ENCODE measurements at places on chromosomes 5 and 9.

GRCh38 chr9:34993502-34994259, 4.1 kb downstream of the DNAJB5 start:
- no peak for DNase-seq

GRCh38 chr5:41636605-41637004, 126.2 kb upstream of the PLCXD3 start:
- DNase-seq = no peak

- DNase-seq = no peak
Measured at GRCh38 chr9:88998503-88998902, 7.2 kb downstream of the S1PR3 start.

DNA sequence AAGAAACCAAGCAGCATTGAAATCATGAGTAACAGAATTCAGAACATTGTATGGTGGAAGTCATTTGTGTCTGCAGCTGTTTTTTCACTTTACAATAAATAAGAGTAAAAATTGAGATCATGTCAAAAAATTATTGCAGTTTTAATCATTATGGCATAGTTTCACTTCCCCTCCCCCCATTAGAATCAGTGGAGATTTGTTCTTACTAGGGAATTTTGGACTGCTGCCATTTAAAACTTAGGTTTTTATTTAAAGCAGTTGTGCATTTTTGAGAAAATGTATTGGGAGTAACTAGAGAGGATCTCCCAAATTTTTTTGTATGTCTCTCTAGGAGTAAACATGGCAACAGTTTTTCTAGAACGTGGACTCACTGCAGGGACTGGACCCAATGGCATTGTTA, 20.4 kb downstream of the GTF3C4 start:
- DNase-seq = no peak

- DNase-seq = no peak
Measured at GRCh38 chr5:45440466-45440865, 255.7 kb downstream of the HCN1 start.

DNA sequence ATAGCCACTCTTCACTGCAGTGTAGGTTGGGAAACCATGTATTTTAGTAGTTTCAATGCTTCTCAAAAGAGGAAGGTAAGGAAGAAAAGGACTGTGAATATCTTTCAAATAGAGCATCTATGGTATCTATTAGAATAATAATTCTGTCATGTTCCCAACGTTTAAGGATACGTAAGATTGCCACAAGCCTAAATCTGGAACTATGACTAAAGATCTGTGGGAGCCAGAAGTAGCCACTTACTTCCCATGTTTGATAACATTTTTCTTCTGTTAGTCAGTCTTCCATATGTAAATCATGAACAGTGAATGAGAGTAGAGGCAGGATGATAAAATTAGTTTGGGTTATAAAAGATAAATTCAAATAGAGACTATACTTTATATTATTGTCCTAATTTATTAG, 16.3 kb upstream of the MROH2B start:
- no peak for DNase-seq

- no peak for DNase-seq
Measured at GRCh38 chr5:176817841-176818377, 7.5 kb downstream of the UNC5A start.

- DNase-seq = no peak
Measured at GRCh38 chr5:157431544-157432200, 28.3 kb upstream of the NIPAL4 start.

GRCh38 chr5:142314109-142314508, 10.7 kb downstream of the SPRY4 start:
- DNase-seq = no peak

- DNase-seq = no peak
Measured at GRCh38 chr5:73152411-73153388, 20.3 kb upstream of the TMEM174 start.

GRCh38 chr5:128225245-128226030, 141.9 kb downstream of the SLC12A2 start:
- DNase-seq = no peak

DNA sequence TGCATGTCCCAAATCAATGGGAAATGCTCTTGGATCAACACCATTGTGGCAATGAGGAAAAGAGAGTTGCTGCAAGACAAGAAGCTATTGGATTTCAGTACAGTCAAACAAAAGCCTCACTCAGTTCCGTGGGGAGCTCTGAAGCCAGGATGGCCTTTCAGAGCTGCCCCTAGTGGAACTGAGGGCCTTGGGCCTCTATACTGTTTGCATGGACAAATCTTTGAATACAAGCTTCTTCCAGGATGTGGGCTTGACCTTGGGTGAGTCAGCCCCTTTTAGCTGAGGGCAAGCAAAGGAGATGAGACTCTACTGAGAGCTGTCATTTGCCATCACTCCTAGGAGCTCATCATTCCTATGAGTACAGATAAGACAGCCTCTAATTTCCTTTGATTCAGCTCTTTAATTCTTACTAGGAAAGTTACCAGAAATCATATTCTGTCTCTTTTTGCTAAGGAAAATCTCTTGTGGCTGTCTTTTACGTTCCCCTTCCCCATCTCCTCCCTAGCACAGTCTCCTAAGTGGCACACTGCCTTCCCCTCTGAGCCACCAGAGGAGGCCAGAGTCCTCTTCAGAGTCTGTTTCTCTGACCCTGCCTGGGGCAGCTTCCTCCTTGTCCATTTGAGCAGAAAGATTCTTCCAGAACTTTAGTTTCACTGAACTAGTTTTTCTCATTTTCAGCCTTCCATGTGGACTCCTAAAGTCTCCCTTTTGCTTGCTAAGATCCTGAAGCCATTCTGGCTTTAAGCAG, 168.8 kb upstream of the POC5 start:
- no peak for DNase-seq

GRCh38 chr9:110303133-110303532, 34.5 kb downstream of the TXNDC8 start:
- DNase-seq = no peak

DNA sequence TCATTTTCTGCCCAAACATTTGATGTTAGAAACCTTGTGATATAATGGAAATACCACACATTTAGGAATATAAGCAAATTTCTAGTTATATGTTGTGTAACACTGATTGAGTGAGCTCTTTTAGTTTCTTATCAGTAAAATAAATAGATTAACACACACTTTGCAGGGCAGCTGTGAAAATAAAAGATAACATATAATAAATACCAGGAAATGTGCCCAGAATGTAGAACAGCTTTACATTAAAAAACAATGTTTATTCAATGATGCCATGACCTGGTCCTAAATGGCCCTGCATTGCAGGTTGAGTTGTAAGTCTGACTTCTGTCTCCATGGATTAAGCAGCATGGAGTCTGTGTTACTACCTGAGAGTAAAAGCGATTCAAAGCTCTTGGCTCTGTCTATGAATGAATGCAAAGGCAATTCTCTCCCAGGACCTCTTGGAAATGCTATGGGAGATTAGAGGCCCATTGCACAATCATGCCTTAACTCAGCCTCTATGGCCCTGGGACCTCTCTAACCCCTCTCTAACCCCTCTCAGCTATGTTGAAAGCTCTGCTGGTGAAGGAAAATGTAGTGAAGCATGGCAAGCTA, 296.0 kb upstream of the ACTBL2 start:
- no peak for DNase-seq

- DNase-seq = no peak
Measured at GRCh38 chr9:12463641-12464040, 229.5 kb upstream of the TYRP1 start.

DNA sequence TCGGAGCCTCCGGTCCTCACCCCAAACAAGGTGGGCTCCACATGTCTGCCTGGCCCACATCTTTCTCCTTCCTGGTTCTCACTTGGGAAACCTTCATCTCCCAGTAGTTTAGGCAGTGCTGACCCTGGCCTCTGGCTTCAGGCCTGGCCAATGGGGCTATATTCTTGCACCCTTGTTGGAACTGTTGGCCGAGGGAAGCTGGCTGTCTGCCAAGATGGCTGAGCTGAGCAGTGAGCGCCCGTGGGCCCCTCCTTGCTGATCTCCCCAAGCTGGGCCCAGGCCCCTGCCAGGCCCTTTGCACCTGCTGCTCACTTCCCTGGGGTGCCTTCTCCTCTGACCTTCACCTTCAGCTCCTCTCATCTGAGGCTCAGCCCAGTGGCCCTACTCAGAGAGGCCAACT, 31.3 kb downstream of the TSPAN17 start:
- DNase-seq = no peak

GRCh38 chr9:114235033-114235661, 79.8 kb downstream of the COL27A1 start:
- no peak for DNase-seq

GRCh38 chr9:25366906-25367305, 311.3 kb downstream of the TUSC1 start:
- DNase-seq = no peak

DNA sequence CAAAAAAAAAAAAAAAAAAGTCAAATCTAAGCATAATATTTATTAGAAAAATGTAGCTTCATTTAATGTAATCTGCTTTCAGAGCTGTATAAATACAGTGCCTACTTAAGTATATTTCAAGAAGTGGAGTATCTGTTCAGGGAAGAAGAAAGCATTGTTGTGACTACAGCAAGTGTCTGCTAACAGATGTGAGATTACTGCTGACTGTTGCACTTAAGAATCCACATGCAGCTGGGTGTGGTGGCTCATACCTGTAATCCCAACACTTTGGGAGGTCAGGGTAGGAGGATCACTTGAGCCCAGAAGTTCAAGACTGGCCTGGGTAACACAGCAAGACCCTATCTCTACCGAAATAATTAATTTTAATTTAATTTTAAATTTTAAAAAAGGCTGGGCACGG, 19.0 kb downstream of the KDM3B start:
- no peak for DNase-seq

- DNase-seq = no peak
Measured at GRCh38 chr9:124858330-124859046, 3.3 kb downstream of the RPL35 start.

DNA sequence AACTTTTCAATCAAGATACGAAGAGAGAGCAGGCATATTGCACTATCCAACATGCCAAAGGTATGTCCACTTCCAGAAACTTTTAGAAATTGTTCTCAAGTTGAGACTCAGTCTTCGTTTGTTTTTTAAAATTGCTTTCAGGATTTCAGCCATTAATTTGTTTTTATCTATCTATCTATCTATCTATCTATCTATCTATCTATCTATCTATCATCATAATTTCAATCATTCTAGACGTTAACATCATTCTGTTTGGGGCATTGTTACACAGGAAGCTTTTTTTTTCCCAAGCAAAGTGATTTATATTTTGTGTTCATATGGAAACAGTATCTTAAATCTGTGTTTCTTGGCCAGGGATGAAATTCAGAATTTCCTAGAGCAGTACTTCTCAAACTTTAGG, 7.6 kb downstream of the ERAP2 start:
- DNase-seq = no peak

DNA sequence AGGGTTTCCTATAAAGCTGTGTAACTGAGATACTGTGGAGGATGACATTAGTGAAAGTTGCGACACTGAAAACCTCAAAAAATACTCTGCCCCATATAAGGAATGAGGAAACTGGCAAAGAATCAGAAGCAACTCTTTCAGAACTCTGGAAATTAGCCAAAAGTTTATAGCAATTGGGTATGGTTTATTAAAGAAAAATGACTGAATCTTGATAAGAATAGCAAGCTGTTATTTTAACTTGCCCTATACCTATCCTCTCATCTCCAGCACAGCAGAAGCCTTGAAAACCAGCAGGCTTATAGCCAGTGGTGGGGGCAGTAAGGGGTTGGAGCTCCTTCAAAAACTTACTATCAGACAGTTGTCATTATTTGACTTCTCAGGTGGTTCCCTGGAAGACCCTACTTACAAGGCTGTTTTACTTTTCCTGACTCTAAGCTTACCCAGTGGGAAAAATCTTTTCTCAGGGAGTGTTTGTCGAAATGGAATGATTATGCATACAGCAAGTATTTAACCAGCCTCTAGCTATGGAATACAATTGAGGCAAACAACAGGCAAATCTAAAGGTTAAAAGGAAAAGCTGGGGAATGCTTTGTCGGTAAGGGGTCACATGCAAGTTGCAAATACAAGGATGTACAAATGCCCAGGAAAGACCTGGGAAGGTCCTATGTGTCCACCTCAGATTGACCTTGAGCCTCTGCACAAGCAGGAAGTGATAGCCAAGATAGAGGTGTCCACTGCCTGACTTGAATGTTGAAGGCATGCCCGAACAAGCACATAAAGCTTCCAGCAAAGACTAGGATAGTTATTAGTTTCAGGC, 21.0 kb upstream of the FAM151B start:
- no peak for DNase-seq

GRCh38 chr5:122844136-122844909, 1.1 kb upstream of the SNX24 start:
- DNase-seq = no peak

GRCh38 chr9:82996941-82997340, 66.0 kb downstream of the RASEF start:
- DNase-seq = no peak

- no peak for DNase-seq
Measured at GRCh38 chr5:158552241-158552640, 547.5 kb downstream of the EBF1 start.

GRCh38 chr5:136006761-136007251, 22.0 kb upstream of the TGFBI start:
- no peak for DNase-seq

DNA sequence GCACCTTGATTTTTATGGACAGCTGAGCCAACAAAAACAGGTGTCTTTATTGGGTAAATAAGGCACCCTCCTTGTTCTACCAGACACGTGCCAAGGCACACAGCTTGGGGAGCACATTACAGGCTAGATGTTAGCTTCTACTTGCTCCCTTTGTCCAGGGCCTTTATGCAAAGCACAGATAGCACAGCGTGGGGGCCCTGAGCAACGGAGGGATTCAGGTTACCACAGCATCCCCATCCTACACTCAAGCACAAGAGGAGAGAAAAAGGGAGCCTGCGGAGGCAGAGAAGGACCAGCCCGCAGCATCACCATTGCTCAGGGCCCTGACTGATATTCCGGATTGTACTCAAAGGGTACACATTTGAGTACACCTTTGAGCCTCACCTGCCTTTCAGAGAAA, 181.7 kb upstream of the KIF2A start:
- DNase-seq = no peak

DNA sequence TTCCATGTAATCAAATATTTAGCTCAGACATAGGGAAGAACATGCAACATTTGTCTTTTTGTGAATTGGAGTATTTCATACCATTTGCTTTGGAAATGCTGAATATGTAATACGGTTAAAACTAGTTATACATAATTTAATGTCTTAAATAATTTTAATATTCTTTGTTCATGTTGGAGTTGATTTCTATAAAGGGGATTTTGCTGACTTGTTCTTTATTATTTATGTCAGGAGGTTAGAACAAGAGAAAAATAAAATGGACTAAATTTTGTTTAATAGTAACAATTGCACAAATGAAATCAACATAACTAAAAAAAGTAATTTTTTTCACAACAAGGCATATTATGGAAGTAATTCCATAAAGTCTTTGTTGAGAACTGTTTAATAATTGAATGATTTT, 170.0 kb upstream of the CDH18 start:
- no peak for DNase-seq

- no peak for DNase-seq
Measured at GRCh38 chr9:34555002-34555348, 32.2 kb upstream of the ENHO start.

DNA sequence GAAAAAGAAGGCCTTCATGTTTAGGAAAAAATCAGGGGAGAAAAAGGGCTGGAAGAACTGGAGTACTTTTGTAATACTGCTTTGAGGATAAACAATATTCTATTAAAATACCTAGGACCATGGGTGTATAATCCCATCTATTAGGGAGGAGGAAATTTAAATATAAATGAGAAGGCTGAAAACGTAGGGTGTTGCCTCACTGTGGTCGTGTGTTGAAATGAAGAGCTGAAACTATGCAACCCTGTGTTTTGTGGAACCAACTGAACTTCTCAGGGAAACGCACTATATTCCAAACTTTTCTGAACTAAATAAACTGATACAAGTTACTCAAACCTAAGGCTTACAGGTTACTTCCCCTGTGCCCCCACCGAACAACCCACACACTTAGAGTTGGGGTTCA, 4.5 kb upstream of the CNTLN start:
- DNase-seq = no peak
